Tibial artery (tissue), 4 donors: ENCODE measurements at places on chromosomes 11 and 22.

DNA sequence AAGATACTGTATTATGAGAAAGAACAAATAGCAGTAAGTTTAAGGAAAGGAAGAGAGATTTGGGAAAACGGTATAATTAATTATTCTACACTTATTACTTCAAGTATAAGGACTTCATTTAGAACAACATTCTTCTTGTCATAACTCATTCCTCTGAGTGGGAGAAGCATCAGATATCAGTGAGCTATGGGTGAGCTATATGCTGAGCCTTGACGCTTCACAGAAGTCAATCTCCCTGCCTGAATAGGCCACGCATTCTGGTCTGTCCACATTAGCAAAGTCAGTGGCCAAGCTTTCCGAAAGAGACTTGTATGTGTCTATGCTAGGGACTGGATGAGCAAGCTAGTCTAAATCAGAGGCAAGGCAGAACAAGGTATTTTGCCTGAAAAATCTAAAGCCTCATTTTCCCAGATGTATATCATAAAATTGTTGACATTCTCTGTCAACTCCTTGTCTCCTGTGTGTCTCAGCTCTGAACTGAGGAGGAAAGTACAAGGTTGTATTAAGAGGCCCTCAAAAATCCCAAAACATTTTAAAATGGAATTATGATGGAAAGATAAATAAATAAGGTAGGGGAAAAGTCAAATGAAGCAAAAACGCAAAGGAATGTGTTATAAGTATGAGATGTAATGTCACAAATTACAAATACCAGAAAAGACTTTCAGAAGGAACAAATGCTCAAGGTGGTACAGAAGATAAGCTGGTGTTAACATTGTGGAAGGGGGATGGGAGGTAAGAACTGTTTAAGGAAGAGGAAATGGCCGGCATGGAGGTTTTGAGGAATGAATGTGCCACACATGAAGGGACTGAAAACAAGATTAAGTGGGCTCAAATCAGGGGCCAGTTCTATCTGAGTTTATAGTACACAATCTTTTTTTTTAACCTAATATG, 1.4 kb downstream of the OR52N2 start:
- DNase-seq, result no peak

GRCh38 chr11:61514050-61514917, 5.7 kb downstream of the LRRC10B start:
- DNase-seq, result no peak

GRCh38 chr11:68839911-68840641, 1.6 kb downstream of the CPT1A start:
- no peak for DNase-seq

DNA sequence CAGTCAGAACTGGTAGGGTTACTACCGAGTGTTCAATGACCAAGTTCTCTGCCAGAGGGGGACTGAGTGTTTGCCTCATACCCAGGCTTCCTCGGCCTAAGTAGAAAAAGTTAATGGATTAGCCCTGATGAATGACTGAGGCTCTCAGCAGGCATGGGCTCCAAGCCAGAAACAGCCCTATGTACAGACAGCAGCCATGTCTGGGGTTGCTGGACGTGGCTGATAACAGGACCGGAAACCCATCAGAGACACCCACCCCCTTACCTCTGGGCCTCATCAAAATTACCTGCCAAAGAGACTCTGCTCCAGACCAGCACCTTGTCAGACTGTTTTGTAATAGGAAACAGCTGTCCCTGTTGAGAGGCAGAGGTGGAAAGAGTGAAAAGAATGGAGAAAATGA, 351.4 kb downstream of the ETS1 start:
- no peak for DNase-seq

GRCh38 chr11:113974741-113975470, at the start of gene HTR3A:
Gene HTR3A (plus strand): TSS chr11:113975108. CDS start chr11:113975326, 218 bp downstream.
- DNase-seq, result peak; percentile 34

GRCh38 chr22:23565305-23565914, 14.7 kb downstream of the IGLL1 start:
- peak; percentile 53 for DNase-seq

DNA sequence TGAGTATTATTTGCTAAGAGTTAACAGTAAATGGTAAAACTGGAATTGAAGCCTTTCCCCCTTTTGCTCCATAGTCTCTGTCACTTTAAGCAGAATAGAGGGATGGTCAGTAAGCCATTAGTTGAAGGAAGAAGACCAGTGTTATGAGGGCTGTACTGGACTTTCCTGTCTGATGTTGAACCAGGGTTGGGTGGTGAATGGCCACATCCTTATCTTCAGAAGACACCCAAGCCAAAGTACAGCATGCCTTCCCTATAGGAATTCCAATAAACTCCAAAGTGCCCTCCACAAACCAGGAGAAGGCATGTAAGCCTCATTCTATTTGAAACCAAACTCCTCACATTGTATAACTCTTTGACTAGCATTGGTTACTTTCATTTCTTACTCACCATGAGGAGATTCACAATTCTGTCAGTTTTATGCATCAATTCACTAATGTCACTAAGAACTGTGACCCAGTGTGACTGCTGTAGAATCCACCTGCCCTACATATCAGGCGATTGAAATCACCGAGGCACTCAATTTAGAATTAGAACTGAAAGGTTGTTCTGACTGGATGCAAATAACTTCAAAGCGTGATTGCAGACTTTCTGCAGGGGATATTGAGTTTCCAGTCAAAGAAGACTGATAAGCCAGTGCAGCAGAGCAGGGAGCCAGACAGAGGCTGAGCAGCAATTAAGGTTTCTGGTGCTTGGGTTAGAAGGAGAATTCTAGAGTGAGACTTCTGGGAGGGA, 107.1 kb upstream of the DDI1 start:
- DNase-seq, result no peak

DNA sequence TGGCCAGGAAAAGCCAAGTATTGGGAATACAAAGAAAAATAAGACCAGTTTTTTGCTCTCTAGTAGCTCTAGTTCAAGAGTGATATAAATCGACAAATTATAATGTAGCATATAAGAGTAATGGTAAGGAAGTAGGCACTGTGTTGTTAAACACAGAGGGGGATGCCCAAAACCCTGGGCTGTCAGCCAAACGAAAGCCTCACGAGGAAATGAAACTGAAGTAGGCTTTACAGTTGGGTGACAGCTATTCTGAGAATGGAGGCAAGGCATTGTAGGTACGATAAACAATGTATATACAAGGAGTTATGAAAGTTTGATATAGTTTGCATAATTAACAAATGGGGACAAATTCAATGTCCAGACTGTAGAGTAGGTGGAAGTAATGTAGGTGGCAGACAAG, 176.4 kb downstream of the FAM181B start:
- DNase-seq, result peak; percentile 66

DNA sequence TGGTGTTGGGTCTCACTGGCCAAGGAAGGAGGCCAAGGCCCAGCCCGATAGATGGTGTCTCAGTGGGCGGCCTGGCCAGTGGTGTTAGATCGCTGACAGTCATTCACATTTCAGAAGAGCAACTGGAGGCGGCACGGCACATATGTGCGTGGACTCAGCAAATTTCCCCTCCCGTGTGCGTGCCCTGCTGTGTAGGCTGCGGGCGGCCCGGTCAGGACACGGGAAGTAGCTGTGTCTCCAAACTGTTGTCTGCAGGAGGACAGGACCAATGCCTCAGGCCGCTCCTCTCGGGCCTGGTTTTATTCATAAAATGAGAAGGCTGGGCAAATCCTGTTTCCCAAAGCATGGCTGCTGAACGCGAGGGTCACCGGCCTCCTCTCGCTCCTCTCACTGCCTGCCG, 711.7 kb downstream of the BRD1 start:
- no peak for DNase-seq

DNA sequence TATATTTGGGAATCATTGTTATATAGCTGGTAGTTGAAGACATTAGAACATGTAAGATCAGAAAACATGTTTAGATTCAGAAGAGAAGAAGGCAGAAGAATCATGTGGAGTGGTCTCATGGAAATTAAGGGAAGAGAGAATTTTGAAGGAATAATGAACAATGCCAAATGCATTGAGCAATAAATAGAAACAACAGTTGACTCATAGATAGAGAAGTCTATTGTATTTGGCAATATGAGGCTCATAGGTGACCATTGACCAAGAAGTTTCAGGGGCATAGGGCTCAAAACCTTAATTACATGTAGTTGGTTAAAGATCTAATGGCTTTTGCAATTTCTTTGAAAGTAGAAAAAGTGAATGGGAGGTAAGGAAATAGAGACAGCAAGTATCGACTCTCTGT, 123.9 kb downstream of the PAX6 start:
- DNase-seq, result no peak

DNA sequence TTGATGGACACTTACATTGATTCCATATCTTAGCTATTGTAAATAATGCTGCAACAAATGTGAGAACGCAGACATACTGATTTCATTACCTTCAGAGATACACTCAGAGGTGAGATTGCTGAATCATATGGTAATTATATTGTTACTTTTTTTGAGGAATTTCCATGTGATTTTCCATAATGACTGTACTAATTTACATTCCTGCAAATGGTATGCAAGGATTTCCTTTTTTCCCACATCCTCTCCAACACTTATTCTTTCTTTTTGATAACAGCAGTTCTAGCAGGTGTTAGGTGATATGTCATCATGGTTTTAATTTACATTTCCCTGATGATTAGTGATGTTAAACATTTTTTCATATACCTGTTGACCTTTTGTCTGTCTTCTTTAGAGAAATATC, 207.7 kb downstream of the C11orf87 start:
- DNase-seq, result no peak

GRCh38 chr22:31097941-31098631, 9.3 kb downstream of the SELENOM start:
- no peak for DNase-seq

GRCh38 chr11:77113382-77114088, 10.9 kb downstream of the OMP start:
- no peak for DNase-seq

GRCh38 chr11:86205421-86206336, 38.9 kb upstream of the EED start:
- no peak for DNase-seq

DNA sequence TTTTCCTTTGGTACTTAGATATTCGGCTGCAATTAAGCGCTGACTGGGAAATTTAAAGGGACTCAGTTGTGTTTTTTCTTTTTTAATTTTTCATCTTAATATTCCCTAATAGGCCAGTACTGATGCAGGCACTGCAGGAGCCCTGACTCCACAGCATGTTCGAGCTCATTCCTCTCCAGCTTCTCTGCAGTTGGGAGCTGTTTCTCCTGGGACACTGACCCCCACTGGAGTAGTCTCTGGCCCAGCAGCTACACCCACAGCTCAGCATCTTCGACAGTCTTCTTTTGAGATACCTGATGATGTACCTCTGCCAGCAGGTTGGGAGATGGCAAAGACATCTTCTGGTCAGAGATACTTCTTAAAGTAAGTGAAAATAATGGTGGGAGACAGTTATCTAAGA, 3.8 kb downstream of the YAP1 start:
- DNase-seq, result no peak

GRCh38 chr11:27699926-27700350, 317 bp downstream of the BDNF start:
- no peak for DNase-seq

- no peak for DNase-seq
Observed at GRCh38 chr11:119723243-119723951, 5.6 kb downstream of the NECTIN1 start.

- no peak for DNase-seq
Observed at GRCh38 chr22:40004836-40005235, 10.1 kb downstream of the FAM83F start.

DNA sequence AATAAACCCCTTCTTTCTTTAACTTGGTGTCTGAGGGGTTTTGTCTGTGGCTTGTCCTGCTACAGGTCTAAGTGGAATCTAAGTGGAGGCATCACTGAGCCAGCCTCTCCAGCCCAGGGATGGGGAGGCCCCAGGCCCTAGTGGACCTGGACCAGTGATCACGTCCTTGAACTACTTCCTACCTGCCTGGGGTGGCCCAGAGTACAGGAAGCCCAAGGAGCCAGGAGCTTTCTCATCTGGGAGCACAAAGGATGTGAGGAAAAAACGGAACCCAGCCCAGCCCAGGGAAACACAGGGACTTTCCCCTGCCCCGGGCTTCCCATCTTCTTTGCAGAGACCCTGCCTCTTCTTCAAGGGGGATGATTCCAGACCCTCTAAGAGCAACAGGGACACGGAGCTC, 3.5 kb upstream of the CD5 start:
- DNase-seq, result no peak

GRCh38 chr22:41447435-41448188, 1.0 kb upstream of the TOB2 start:
- peak; percentile 83 for DNase-seq

GRCh38 chr11:12705874-12706273, 31.7 kb downstream of the TEAD1 start:
- DNase-seq, result no peak

GRCh38 chr11:94895451-94895850, 77.9 kb downstream of the CWC15 start:
- DNase-seq, result no peak

- no peak for DNase-seq
Observed at GRCh38 chr22:19795617-19796008, 35.0 kb downstream of the TBX1 start.

DNA sequence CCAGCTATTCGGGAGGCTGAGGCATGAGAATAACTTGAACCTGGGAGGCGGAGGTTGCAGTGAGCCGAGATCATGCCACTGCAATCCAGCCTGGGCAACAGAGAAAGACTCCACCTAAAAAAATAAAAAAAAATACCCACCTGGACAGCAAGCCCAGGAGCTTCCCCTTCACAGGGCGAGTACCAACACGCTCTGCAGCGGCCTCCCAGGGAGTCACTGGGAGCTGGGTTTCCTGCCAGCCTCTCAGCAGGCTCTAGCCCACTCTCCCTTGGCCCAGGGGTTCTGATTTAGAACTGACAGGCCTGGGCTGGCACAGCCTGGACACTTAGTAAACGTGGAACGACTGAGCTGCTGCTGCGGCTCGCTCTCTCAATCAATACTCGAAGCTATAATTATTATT, 2.0 kb upstream of the CABP7 start:
- no peak for DNase-seq

- no peak for DNase-seq
Observed at GRCh38 chr11:130706572-130706971, 209.7 kb downstream of the SNX19 start.

- no peak for DNase-seq
Observed at GRCh38 chr11:102361086-102362031, 14.3 kb downstream of the BIRC2 start.

DNA sequence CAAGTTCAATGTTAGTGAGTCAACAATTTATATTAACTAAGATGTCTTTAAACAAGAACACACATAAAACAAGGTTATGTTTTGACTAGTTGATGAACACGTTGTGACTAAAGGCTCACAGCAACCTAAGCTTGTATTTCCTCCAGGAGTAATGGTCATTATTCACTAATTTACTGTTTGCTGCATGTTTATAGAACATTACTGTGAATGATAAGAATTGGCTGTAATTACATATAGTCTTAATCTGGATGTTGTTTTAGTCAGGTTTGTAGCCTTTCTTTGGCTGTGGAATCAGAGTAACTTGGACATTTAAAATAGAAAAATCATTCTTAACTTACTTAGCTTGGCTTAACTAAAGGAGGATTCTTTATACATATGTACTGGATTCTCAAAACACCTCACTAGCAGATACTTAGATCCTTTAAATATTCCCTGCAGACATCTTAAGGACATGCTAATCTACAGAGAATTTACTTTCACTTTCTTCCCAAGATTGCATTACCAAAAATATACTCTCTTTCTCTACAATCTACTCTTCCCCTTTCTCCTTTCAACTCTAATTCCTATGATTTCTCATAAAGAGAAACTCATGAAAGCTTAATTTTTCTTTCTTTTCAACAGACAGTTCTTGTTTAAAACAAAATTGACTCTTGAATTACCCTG, 319.7 kb upstream of the CTSC start:
- no peak for DNase-seq
